ENCODE measurements at places on chromosomes 13 and 19.

GRCh38 chr13:27374650-27375049, 49.8 kb upstream of the GTF3A start:
- DNase-seq, result peak; percentile 31

- DNase-seq, result no peak
Observed at GRCh38 chr19:4967738-4968461, 1.0 kb upstream of the KDM4B start.

GRCh38 chr13:78784014-78784750, 125.2 kb upstream of the OBI1 start:
- DNase-seq, result no peak

GRCh38 chr13:38045278-38046048, 175.9 kb upstream of the TRPC4 start:
- no peak for DNase-seq

DNA sequence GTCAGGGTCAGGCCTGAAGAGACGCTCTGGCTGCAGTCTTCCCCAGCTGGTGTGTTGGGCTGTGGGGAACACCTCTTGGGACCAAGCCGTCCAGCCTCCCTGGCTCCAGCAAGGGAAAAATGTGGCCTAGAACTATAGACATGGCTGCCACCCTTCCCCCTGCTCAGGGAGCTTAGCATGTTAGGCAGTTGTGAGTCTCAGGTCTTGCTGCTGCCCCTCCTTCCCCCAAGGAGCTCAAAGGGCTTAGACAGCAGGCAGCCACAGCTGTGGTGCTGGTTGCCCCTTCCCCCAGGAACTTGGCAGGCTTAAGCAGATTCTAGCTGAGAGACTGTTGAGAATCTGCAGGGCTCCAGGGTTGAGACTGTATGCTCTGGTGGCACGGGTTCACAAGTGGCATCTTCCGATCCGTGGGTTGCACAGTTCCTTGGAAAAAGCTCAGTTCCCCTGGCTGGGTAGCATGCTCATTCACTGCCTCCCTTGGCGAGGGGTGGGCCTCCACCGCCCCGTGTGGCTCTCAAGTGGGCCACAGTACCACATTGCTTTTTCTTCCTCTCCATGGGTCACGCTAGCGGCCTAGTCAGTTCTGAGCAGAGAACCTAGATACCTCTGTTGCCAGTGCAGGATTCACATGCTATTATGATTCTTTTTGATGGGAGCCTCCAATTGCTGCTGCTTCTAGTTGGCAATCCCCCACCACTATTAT, 1258.6 kb downstream of the OLFM4 start:
- DNase-seq, result no peak

DNA sequence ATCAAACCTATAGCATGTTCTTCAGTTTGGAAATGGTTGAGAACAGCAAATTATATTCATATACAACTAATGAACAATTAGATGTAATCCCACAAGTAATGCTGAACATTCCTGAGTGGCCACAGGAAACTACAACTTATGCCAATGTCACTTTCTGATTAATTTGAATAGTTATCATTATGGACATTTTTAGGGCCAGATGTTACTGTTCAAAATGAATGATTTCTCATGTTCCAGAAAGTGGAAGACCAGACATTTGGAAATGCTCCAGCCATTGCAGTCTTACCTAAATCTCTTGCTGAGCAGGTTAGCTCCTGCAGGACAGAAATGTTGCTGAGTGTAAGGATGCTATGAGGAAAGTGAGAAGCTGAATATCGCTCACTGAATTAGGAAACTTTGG, 819.8 kb downstream of the PCDH9 start:
- DNase-seq, result no peak

- peak; percentile 60 for DNase-seq
Observed at GRCh38 chr13:44259045-44260027, 114.3 kb upstream of the SERP2 start.

- no peak for DNase-seq
Observed at GRCh38 chr13:20291037-20291436, 58.9 kb upstream of the GJB6 start.

- no peak for DNase-seq
Observed at GRCh38 chr13:44768239-44768638, 192.1 kb upstream of the TSC22D1 start.

DNA sequence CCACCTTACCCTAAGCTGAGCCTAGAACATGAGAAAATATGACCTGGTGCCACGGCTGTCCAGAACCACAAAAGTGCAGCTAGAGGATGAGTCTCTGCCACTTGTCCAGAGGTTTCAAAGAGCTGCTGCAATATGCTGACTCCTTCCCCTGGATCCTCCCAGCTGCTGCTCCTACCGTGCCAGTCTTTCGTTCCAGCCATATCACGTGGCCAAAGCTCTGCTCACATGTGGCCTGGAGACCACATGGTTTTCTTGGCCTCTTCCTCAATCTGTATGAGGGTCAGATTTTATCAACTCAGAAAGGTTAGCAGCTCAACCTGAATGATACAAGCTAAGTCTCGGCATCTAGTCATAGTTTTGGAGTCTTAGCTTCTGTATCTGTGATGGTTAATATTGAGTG, 3.2 kb upstream of the SACS start:
- no peak for DNase-seq

DNA sequence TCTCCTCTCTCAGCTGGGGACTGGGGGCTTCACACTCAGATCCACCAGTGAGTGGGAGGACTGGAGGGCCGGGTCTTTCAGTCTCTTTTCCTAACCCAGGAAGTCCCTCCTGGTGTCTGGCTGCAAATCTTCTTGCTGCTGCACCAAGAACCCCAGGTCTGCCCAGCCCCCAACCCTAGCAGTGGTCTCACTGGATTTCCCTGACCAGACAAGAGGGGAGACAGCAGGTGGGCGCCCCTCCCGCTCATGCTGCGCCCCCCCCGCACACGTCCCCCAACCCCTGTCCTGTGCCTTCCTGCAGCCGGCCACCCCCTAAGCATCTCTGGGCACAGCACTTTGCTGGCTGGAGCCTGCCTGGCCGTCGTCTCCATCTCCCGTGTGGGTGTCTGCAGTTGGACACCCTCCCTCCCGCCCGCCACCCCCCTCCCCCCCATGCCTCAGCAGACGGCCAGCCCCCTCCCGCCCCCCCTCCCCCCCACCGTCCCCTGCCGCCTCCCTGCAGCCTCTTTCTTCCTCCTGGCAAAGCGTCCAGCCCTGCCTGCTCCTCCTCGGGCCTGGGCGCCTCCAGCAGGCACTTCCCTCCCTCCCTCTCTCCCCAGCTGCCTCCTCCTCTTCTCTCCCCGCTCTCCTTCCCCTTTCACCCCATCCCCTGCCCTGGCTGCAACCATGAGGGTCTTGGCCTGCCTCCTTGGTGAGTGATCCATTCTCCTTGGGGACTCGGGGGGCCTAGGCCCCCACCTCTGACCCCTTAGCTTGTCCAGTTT, at the start of gene SSC5D:
Gene SSC5D, plus strand, starts transcription at position 513 of the 764 bp plus-strand sequence. Its CDS starts 154 bp downstream, at position 667.
- DNase-seq, result no peak

GRCh38 chr19:2533686-2534422, 57.9 kb downstream of the GADD45B start:
- no peak for DNase-seq

GRCh38 chr19:38878575-38879399, 712 bp upstream of the RINL start:
- DNase-seq, result no peak
